Lung (tissue), 17 donors: ENCODE measurements at places on chromosomes 5 and 9. TPM values are rescaled to one million over a fixed set of nuclear protein-coding genes. Genes with fewer than 3 reads are reported as not detected.

- no peak overlapping the region for H3K27ac ChIP-seq
- no peaks in the 10 kb centered on the region for H3K4me1 ChIP-seq
- no peak for DNase-seq
- no peak overlapping the region for H3K4me3 ChIP-seq
- no peaks in the 10 kb centered on the region for H3K36me3 ChIP-seq
Observed at GRCh38 chr9:20872340-20872977, 159.0 kb downstream of the HACD4 start.

DNA sequence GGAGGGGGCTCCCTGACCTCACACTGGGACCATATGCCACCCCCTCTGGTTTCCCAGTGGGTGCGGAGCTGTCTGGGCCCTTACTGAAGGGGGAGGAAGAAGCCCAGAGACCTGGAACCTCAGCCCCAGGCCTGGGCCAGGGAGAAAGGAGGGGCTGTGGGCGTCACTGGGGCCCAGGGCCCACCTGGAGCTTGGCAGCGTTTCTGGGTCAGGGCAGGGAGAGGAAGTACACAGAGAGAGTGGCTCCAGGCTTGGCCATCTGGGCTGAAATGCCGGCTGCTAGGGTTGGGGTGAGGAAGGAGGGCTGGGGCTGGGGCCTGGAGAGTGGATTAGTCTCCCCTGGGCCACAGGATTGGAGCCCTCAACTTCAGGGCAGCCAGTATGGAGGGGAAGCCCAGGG lies 6.4 kb upstream of the DAB2IP start:
- no peaks in the 10 kb centered on the region for H3K36me3 ChIP-seq
- peaks cover 12% of the 10 kb centered on the region for H3K4me1 ChIP-seq
- peak; percentile 29 for DNase-seq
- no peak overlapping the region for H3K4me3 ChIP-seq
- H3K27ac ChIP-seq: no peak overlapping the region

- no peak overlapping the region for H3K27ac ChIP-seq
- no peaks in the 10 kb centered on the region for H3K27me3 ChIP-seq
- H3K36me3 ChIP-seq: no peaks in the 10 kb centered on the region
- DNase-seq: no peak
- H3K4me1 ChIP-seq: no peaks in the 10 kb centered on the region
Observed at GRCh38 chr5:103441523-103441922, 121.1 kb downstream of the NUDT12 start.

- H3K27ac ChIP-seq: no peak overlapping the region
- H3K4me1 ChIP-seq: no peaks in the 10 kb centered on the region
- no peak overlapping the region for H3K4me3 ChIP-seq
- H3K36me3 ChIP-seq: no peaks in the 10 kb centered on the region
- H3K27me3 ChIP-seq: no peaks in the 10 kb centered on the region
- no peak for DNase-seq
Observed at GRCh38 chr5:36820900-36821299, 55.7 kb upstream of the NIPBL start.

The HAVCR2 gene
- polyA plus RNA-seq: 38.4 TPM

DNA sequence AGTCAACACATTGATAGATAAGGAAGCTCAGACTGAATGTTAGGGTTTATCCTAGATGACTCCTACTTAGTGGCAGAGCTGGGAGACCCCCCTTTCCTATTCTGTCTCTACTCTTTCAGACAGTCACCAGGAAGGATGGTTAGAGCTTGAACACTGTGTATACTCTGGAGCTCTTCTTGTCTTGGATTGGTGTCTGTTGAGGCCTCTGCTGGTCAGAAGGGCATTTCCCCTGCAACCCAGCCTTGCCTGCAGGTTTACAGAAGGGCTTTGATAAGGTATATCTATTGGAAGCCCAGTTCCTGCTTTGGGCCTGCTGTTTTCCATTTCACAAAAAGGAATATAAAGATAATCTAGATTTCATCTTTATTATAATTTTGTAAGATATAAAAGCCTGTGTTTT lies 71.8 kb downstream of the KDM4C start:
- DNase-seq: no peak
- H3K27me3 ChIP-seq: no peaks in the 10 kb centered on the region
- no peak overlapping the region for H3K4me3 ChIP-seq
- H3K4me1 ChIP-seq: no peaks in the 10 kb centered on the region
- H3K27ac ChIP-seq: no peak overlapping the region
- peaks cover 7% of the 10 kb centered on the region for H3K36me3 ChIP-seq

DNA sequence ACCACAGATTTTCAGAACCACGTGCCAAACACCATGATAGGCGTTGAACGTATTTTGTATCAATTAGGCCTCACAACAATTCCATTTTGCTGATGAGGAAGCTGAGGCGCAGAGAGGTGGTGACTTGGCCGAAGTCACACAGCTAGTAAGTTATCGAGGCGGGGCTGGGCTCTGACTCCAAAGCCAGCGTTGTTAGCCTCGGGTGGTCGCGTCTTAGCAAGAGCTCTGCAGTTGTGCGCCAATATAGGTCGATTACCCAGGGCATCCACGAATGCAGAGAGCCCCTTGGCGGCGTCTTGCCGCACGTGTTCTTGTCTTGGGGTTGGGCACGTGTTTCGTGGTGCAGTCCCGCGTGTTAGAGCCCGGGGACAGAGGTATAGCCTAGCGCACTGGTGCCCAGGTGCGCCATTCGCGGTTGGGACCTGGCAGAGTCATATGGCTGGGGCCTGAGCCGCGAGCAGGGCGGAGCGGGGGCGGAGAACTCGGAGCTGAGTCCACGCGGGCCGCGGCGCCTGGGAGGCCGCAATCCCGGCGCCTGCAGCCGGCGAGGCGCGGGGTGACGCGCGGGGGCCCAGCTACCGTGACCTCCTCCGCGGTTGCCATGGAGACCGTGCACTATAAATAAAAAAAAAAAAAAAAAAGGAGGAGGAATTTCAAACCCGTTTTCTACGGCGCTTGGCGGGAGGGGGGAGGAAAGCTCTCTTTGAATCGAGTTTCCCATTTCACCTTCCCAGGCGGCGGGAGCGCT lies 62.3 kb downstream of the CXXC5 start:
- H3K27ac ChIP-seq: no peak overlapping the region
- H3K4me1 ChIP-seq: peaks cover 27% of the 10 kb centered on the region
- peaks cover 5% of the 10 kb centered on the region for H3K27me3 ChIP-seq
- H3K36me3 ChIP-seq: no peaks in the 10 kb centered on the region

- peaks cover under 1% of the 10 kb centered on the region for H3K36me3 ChIP-seq
- peak overlapping the region; percentile 56 for H3K27ac ChIP-seq
- no peak for DNase-seq
Observed at GRCh38 chr9:94168203-94169000, 84.1 kb downstream of the PTPDC1 start.

The PGM5 gene
- polyA plus RNA-seq: 4.3 TPM

DNA sequence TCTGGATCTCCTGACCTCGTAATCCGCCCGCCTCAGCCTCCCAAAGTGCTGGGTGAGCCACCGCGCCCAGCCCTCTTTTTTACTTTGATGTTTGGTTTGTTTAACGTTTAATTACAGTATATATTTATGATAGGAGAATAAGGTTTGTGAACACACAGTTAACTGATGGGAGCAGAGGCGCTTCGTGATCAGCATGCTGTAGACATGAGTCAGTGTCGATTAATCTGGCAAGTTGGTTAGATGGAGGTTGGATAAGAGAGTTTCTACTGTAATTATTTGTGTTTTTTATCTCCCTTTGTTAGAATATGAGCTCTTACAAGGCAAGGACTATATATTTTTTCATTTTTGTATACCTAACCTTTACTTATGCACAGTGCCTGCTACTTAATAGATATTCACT lies 14.3 kb downstream of the ATG10 start:
- DNase-seq: no peak
- no peak overlapping the region for H3K27ac ChIP-seq
- H3K4me1 ChIP-seq: no peaks in the 10 kb centered on the region

The SLC6A7 gene
- 0.03 TPM for polyA plus RNA-seq

The CDKN2B-AS1 gene
- 0.32 TPM for polyA plus RNA-seq
